Stimulated activated naive CD8-positive, alpha-beta T cell treated with anti-CD3 and anti-CD28 coated beads, Interleukin-15, amount 100 ng/mL, for 72 hours (primary cell): ENCODE measurements at places on chromosomes 11 and 22.

GRCh38 chr11:60880643-60881282, 13.4 kb downstream of the ZP1 start:
- no peak for DNase-seq

DNA sequence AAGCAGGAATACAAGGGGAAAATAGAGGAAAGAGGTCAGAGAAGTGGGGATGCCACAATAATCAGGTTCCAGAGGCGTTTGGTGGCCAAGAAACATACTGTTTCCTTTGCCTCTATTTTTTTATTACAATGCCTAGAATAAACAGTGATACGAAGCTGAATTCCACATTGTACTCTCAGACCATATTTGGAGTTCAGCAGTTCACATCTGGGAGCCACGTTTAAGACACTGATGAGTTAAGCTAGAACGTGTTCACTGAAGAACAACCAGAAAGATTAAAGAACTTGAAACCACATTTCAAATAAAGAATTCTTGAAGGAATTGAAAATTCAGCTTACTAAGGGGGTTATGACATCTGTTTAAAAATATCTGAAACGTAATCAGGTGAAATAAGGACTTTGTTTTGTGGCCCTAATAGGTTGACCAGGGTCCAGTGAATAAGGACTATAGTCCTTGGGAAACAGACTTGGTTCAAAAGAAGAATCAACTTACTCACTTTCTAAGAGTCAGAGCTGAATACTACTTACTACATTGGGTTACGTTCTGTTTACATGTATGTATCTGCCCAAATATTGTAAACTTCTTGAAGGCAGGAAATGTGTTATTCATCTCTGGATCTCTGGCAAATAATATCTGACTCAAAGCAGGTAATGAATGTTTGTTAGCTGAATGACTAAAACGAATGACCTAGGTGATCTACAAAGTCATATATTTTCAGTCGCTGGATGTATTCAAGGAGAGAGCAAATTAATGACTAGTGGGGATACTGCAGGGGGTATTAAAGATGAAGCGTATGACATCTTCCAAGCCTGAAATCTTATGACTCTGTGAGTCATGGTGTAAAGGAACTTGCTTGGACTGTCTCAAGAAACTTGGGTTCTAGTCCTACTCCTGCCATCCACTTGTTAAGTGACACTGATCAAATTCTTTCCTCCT, 247.0 kb upstream of the NARS2 start:
- DNase-seq: no peak

- no peak for DNase-seq
Measured at GRCh38 chr11:130272336-130272735, 42.4 kb downstream of the ZBTB44 start.

DNA sequence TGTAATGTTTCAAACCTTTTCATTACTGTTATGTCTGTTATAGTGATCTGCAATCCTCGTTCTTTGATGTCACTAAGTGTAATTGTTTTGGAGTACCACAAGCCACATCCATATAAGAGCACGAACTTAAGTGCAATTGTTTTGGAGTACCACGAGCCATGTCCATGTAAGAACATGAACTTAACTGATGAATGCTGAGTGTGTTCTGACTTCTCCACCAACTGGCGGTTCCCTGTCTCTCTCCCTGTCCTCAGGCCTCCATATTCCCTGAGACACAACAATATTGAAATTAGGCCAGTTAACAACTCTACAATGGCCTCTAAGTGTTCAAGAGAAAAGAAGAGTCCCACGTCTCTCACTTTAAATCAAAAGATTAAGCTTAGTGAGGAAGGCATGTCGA, 23.5 kb downstream of the TESMIN start:
- DNase-seq: no peak

DNA sequence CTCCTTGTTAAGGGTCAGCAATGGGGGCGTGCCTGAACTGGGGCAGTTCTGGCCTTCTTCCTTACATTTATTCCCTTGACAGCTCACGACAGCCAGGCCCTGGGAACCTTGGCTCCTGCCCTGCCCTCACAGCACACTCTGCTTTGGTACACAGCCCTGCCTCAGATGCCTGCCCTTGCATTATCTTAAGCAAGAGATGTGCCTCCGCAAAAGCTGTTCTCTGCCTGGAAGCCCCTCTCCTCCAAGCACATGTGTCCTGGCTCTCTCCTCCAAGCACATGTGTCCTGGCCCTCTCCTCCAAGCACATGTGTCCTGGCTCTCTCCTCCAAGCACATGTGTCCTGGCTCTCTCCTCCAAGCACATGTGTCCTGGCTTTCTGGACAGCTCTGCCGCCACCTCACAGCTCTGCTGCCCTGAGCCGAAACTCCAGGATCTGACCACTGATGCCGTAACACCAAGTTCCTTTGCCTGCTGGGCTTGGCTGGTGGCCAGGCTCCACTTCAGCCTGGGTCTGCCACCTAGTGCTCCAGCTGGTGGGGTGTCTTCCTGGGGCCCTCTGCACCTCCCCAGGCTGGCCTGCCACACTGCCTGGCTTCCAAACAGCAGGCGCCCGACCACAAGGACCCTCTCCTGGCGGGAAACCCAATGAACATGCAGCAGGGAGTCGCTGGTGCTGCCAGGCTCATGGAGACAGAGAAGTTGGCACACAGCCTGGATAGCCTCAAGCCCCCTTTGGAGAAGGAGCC, 53.0 kb downstream of the SCUBE1 start:
- no peak for DNase-seq

DNA sequence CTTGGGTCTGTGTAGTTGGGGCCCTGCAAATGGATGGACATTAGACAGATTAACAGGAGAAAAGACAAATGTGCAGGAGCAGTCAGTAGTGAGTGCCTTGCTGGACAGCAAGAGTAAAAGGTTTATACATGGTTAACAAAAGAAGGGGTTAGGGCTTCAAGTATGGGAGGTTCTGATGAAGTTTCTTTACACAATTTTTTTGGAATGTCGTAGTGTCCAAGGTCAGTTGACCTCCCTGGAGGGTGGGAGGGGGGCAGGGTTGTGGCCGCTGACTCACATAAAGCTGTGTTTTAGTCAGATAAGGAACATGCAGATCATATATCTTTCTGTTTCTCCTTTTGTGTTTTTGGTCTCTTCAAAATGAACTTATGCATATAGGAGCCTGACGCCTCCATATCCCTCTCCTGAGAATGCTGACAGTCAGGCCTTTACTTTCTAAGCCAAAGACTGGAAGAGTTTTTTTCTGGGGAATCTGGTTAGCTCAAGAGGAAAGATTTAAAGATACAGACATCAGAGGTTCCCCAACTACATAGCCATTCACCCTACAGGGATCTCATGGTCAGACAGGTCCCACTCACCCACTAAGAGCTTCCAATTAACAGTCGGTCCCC, 134.3 kb downstream of the NECTIN1 start:
- no peak for DNase-seq

GRCh38 chr11:27255447-27255828, 107.6 kb downstream of the CCDC34 start:
- no peak for DNase-seq

DNA sequence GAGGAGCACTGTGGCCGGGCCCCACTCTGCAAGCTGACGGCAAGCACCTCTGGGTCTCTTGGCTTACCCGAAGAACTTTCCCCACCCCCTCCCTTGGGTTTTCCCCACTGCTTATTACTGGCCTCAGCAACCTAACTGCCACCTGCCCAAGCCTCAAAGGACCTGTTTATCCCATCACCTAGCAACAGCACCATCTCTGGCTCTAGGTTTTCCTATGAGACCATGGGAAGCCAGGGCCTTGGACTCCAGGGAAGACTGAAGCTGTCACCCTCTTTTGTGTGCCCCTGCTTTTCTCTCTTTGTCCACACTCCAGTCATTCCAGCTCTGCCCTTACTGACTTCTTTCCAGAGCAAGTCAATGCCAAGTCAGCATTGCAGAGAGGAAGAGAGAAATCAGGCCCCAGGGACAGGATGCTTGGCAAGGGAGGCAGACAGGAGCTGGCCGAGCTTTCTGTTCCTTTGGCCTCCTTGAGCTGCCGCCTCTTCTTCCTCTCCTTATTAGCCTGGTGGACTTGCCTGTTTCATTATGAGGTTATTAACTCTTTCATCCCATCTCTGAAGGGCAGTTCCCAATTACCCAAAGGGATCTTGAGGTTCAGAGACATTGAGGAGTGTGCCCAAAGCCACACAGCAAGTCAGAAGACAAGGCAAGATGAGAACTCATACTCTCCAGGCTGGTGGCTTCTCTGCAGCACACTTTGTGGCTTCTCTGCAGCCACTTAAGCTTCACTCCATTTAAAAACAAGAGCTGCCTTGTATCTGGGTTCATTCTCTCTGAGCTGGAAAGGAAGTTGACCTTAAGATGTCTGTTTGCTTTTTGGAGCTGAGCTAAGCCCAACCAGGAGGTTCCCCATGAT, at the start of gene SMIM35:
TSS of gene SMIM35 (minus strand) at position 51 of the 856 bp plus-strand sequence. CDS start 206 bp downstream, outside the sequence.
- no peak for DNase-seq

GRCh38 chr11:6438979-6439571, 1.7 kb downstream of the HPX start:
- peak; percentile 21 for DNase-seq

- DNase-seq: no peak
Measured at GRCh38 chr22:27512283-27512761, 289.2 kb downstream of the MN1 start.

GRCh38 chr11:73244589-73245240, 26.6 kb downstream of the P2RY2 start:
- DNase-seq: no peak

GRCh38 chr11:67364169-67364568, 9.2 kb downstream of the CLCF1 start:
- DNase-seq: no peak

GRCh38 chr11:57560146-57560545, 7.3 kb downstream of the UBE2L6 start:
- DNase-seq: no peak

GRCh38 chr22:20479612-20480196, 15.9 kb downstream of the KLHL22 start:
- DNase-seq: no peak

DNA sequence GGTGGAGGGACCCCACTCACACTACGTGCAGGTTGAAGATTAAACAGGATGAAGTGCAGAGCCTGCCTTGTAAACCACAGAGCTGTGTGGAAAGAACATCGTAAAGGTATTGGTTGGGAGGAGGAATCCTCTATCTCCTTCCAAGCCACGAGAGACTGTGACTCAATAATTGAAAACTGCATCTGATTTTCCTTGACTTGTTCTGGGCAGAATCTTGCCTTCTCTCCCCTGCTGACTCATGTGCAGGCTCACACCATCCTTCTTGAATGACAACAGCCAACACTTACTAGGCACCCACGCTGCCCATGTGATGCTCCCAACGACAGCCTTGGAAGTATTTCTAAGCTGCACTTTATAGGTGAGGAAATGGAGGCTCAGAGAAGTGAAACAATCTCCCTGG, 563.0 kb downstream of the MIAT start:
- no peak for DNase-seq

- DNase-seq: no peak
Measured at GRCh38 chr11:134244593-134244992, 8.6 kb downstream of the THYN1 start.

DNA sequence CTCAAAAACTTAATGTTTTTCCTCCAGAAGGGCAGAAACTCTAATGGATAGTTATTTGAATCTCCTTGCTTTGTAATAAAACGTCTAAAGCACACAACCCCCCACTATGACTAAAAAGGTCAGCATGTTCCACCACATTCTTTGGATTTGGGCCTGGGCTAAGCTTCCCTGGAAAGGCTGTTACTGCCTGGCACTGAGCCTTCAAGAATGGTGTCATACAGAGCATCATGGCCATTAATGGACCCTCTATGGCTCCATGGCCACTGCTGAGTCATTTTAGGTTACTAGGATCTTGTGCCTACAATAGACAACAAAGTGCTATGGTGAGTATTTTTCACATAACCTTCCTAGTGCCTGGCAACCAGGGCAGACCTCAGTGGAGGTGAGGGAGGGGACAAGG, 242.6 kb upstream of the FAT3 start:
- DNase-seq: no peak

- no peak for DNase-seq
Measured at GRCh38 chr11:122791411-122791810, 46.9 kb upstream of the CRTAM start.

GRCh38 chr11:130740819-130741218, 175.5 kb downstream of the SNX19 start:
- DNase-seq: no peak

- no peak for DNase-seq
Measured at GRCh38 chr11:74316772-74317505, 5.5 kb upstream of the P4HA3 start.
